ENCODE measurements at places on chromosomes 3 and 15. TPM values are rescaled to one million over a fixed set of nuclear protein-coding genes. Genes with fewer than 3 reads are reported as not detected.

UNC45A gene
- total RNA-seq, result 99.4 TPM

ERICH6 gene
- not detected for total RNA-seq

DNASE1L3 gene
- not detected for total RNA-seq

SCG5 gene
- total RNA-seq, result 0.29 TPM

SENP7 gene
- 25.0 TPM for total RNA-seq

SLC24A5 gene
- total RNA-seq, result 0.07 TPM

VWA5B2 gene
- total RNA-seq, result not detected

DUOXA2 gene
- total RNA-seq, result not detected

BOC gene
- 0.86 TPM for total RNA-seq

ARGFX gene
- not detected for total RNA-seq

POLR2M gene
- 49.8 TPM for total RNA-seq

APOD gene
- 6.8 TPM for total RNA-seq

IDH2 gene
- total RNA-seq, result 74.4 TPM

SNRPA1 gene
- 44.8 TPM for total RNA-seq

ROBO1 gene
- total RNA-seq, result 20.9 TPM

Measured in thoracic aorta endothelial cell (primary cell).